Muscle of leg (tissue), 16 donors: ENCODE measurements at places on chromosomes 4 and X.

DNA sequence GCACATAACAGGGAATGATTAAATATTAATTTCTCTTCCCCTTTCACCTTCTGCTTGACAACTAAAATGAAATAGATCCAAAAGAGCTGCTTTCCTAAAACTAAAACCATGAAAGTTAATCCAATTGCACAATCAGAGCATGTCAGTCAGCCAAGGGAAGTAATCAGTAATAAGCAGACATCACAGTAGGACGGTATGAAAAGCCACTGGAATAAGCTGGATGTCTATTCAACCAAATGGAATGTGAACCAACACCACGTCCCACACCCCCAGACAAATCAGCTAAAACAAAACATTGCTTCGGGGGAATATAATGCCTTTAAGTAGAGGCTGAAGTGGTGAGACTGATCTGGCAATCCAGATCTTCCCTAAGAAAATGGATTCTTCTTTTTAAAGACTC is 859.4 kb upstream of the FTHL17 start:
- no peak for DNase-seq

DNA sequence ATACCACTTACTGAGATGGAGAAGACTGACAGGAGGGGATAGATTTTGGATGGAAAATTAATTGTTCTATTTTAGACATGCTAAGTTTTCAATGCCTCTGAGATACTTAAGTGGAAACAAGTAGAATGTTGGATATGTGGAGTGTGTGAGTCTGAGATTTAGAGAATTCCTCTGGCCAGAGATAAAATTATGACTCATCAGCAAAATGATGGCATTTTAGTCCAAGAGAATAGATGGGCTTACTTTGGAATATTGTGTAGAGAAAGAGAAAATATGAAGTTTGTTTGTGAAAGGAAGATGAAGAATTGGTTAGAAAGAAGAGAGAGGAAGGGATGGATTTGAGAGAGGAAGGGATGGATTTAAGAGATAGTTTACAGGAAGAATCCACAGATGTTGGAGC is 108.6 kb upstream of the PPP1R2C start:
- no peak for DNase-seq

DNA sequence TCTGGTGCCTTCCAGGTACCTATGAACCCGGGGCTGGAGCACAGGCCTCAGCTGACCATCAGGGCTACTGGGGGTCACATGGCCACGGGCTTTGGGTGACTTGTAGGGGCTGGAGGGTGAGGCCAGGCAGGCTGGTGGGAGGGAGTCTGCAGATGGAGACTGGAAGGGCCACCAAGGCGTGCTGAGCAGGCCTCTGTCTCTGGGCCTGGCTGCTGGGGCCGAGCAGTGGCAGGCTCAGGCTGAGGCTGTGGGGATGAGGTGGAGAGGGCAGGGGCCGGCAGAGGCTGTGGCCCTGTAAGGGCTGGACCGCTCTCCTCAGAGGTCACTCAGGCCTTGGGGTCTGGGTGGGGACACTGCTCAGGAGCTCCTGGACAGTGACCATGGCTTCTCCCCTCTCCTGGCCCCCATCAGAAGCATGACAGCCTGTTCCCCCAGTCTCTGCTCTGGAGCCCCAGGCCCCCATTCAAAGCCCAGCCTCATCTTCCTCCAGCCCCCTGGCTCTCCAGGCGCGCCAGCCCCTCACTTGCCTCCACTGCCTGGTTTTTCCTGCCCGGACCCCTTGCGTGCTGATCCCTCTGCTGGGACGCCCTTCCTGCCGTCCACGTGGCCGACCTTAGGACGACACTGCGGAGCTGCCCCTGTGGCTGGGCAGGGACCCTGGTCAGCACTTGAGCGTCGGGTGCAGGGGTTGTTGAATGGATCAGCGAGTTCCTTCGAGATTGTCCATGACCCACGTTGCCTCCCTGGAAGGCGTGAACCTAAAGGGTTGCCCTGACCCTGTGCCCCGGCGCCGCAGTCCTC is 11.1 kb upstream of the NAT8L start:
- no peak for DNase-seq

DNA sequence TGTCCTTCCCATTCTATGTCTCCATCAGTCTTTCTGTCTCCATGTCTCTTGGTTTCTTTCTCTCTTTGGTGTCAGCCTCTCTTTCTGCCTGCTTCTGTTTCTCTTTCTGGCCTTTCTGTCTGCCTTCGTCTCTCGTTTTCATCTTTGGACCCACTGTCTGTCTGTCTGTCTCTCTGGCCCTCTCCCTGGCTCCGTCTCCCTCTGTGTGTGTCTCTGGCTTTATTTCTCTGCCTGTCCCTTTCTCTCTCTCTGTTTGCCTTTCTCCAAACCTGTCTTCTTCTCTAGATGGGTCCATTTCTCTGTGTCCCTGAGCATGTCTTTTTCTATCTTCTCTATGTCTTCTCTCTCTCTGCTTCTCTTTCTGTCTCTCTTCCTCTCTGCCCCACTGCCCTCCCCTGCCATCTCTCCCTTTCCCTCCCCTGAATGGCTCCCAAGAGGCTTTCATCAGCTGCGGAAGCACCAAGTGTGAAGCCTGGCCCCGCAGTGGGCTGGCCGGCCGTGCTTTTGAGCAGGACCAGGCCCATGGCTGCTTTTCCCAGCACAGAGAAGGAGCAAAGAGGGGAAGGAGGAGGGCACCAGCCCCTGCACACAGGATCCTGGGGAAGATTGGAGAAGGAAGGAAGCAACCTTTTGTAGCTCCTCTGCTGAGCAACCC is 57.4 kb downstream of the PJA1 start:
- no peak for DNase-seq

- peak; percentile 45 for DNase-seq
These were observed 85.2 kb downstream of the ANAPC10 start for GRCh38 chr4:145012841-145013240.

GRCh38 chrX:1134156-1134555 is 78.3 kb downstream of the CRLF2 start:
- no peak for DNase-seq

DNA sequence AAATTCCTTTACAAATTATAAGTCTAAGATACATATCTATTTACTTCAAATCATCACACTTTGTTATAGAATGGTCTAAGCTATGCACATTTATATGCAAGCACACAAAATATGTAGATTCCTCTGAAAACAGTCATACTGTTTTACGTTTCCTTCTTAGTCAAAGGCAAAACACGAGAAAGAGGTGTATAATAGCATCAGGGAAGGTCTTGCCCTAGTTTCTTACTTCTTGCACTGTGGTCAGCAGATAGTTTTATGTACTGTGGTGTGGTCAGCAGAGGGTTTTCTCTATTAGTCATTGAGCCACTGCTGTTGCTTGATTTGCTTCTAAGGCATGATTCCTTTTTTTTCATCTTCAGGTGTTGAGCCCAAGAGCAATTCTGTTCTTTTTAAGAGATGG is 117.7 kb downstream of the ADAM29 start:
- DNase-seq, result no peak

- no peak for DNase-seq
These were observed 1844.4 kb upstream of the PCDH10 start for GRCh38 chr4:131304686-131305085.

GRCh38 chrX:40749681-40750494 is 14.5 kb upstream of the MED14 start:
- peak; percentile 22 for DNase-seq

DNA sequence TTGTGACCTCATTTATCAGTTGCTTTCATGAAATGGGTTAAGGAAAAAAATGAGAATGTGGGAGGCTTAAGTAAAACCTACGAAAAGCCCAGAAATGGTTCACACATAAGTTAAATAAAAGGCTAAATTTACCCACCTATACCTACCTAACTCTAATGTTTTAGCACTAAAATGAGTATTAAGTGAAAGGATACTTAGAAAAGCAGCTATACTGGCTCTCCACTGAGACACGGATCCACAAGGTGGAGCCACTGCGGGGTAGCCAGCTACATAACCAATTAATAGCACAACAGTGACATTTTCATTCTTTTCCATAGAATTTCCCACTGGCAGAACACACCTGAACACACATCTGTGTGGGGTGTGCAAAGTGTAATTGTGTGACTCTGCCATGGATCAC is 101.9 kb downstream of the MAML3 start:
- DNase-seq, result peak; percentile 44

- no peak for DNase-seq
These were observed 26.6 kb downstream of the SNX25 start for GRCh38 chr4:185235843-185236503.

- no peak for DNase-seq
These were observed 61.3 kb downstream of the STOX2 start for GRCh38 chr4:183966371-183966770.

GRCh38 chr4:17188547-17189400 is 290.3 kb upstream of the LDB2 start:
- peak; percentile 97 for DNase-seq

DNA sequence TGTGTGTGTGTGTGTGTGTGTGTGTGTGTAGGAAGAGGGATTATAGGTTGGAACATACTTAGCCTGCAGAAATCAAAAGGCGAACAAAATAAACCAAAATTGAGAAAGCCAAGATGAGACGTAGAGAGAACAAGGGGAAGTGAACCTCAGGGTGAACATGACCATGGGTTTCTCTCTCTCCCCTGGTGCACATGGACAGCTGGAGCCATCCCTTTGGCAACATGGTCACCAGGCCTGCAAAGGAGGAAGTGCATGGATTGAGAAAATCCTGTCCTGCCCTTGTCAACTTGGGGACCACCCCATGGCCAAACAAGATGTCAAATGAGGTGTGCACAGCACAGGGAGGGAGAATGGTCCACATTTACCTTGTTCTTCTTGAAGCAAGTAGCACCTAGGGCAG is 23.1 kb downstream of the LGI2 start:
- DNase-seq, result no peak

DNA sequence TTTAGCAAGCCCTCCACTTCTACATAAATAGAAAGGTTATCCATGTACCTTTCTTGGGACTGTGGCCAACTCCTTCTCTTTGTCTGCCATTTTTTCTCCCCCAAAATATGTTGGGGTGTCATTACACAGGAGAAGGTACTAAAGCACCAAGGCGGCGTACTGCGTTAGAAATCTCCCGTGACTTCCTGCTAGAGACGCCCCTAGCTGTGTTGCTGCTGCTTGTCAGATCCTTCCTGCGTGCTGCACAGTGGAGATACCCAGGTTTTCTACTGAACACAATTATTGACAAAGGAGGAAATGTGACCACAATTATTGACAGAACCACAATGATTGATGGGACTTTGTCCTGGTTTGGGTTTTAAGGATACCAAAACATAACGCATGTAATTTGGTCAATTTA is 97.7 kb downstream of the EFHC2 start:
- no peak for DNase-seq

- no peak for DNase-seq
These were observed 184.2 kb downstream of the MAML3 start for GRCh38 chr4:139969635-139970266.

- DNase-seq, result no peak
These were observed 1240.7 kb downstream of the C4orf33 start for GRCh38 chr4:130336585-130337217.

GRCh38 chr4:88411491-88412096 is 32.9 kb downstream of the HERC6 start:
- no peak for DNase-seq

- no peak for DNase-seq
These were observed 194.8 kb downstream of the KIT start for GRCh38 chr4:54852602-54853001.

DNA sequence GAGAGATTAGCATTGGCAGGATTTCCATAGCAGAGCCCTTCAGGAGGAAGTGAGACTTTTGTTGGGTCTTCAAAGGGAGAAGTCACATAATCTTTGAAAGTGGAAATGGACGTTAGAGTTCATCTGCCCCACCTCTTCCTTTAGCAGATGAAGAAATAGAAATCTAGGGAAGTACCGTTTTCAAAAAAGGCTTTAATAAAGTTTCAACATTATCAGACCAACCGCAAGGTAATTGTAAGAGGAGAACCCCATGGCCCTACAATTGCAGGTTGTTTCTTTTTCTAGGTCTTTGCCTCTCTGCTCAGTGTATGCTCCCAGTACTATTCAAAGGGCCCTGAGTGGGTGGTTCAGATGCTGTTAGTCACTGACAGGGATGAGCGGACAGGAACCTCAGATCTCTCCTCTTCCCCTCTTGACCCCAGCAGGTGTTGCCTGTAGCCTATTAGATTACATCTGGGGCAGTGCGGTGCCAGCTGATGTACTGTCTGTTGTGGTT is 48.6 kb upstream of the AP1S2 start:
- DNase-seq, result peak; percentile 56

DNA sequence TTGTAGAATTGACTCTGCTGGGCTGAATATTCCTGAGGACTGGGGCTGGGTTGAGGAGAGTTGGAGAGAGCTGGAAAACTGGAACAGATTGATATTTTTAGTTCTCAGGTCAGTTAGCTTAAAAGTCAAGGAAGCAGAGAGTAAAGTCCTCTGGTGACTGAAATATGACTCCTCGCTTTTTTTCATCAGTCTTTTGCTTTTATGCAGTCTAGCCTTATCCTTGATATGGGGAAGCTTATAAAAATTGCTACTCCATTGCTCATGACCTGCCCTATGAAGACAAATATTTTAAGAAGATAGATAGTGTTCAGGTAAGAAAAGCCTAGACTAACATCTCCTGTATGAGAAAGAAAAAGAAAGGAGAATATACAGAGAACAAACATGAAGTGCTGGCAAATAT is 152.7 kb downstream of the C4orf33 start:
- peak; percentile 7 for DNase-seq

DNA sequence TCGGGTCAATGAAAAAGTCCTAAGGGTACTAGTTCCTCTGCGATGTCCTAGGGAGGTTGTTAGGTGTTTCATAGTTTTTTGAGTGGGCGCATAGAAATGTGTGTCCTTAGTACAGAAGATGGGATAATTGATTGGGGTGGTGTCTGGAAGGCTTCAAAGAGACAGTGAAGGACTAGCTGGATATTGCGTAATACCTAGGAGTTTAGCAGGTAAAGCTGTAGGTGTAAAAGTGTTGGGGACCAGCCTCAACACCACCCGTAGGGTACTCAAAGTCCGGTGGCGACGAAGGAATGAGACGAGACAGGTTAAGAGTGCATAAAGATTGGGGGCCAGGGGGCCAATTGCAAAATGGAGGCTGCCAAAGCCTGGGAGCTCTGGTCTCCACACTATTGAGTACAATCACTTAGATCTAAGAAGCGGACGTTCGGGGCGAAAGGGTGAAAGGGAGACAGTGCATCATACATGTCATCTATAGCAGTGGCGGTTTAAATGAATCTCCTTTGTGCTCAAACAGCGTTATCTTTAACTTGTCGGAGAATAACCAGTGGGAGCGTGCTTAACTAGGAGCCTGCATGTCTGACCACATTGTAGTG is 1.0 kb downstream of the TRMT44 start:
- DNase-seq, result no peak

DNA sequence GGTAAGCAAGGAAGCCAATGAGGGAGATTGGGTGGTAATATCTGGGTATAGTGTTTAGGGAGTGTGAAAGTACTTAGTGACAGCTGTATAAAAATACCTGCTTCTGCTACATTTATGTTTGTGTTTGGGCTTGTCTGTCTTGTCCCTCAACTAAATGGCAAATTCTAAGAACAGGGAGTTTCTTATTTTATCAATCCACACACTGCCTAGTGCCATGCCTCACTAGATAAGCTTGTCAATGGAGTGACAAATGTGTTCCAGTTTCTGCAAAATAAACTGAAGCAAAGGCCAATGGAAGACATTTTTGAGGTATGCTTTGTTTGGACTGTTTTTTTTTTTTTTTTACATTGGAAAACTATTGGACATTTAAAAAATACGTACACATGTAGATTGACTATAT is 418.0 kb downstream of the SH2D1A start:
- no peak for DNase-seq
